Uterus (tissue), 4 donors: ENCODE measurements at places on chromosomes 6 and 20. TPM values are rescaled to one million over a fixed set of nuclear protein-coding genes. Genes with fewer than 3 reads are reported as not detected.

FRS3 gene
- 1.2 TPM for total RNA-seq

PROKR2 gene
- total RNA-seq, result 0.83 TPM

FOXA2 gene
- total RNA-seq, result 0.14 TPM

ADGRF4 gene
- total RNA-seq, result not detected

KLC4 gene
- total RNA-seq, result 2.8 TPM

HLA-DRB5 gene
- 107 TPM for total RNA-seq

MCCD1 gene
- total RNA-seq, result not detected

STMND1 gene
- not detected for total RNA-seq

MYT1 gene
- not detected for total RNA-seq

ADTRP gene
- not detected for total RNA-seq

C20orf141 gene
- total RNA-seq, result not detected

IL20RA gene
- 5.2 TPM for total RNA-seq

MAD2L1BP gene
- 44.3 TPM for total RNA-seq

TSBP1 gene
- total RNA-seq, result not detected
